Panc1 (cell line): ENCODE measurements at places on chromosomes 4 and X. TPM values are rescaled to one million over a fixed set of nuclear protein-coding genes. Genes with fewer than 3 reads are reported as not detected.

DNA sequence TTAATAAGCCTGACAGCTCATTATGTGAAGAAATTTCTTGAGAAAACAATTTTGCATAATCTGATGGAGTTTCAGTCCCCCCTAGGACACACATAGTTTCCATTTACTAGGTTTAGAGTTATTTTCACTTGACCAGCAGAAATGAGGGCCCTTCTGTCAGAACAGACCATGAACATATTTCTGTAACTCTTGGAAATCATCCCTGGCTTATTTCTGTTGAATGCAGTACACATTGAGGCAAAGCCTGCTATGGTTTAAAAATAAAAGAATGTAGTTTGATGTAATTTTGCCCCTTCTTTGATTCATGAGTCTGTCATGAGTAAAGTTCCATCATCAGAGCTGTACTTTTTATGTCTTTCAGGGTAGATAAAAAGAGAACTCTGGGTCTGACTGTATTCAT is 104.6 kb upstream of the ETNPPL start:
- H3K27me3 ChIP-seq = no peaks in the 10 kb centered on the region
- no peak overlapping the region for H3K27ac ChIP-seq
- H3K36me3 ChIP-seq = no peaks in the 10 kb centered on the region
- no peaks in the 10 kb centered on the region for H3K4me1 ChIP-seq
- no peak overlapping the region for H3K4me3 ChIP-seq
- DNase-seq = no peak

DNA sequence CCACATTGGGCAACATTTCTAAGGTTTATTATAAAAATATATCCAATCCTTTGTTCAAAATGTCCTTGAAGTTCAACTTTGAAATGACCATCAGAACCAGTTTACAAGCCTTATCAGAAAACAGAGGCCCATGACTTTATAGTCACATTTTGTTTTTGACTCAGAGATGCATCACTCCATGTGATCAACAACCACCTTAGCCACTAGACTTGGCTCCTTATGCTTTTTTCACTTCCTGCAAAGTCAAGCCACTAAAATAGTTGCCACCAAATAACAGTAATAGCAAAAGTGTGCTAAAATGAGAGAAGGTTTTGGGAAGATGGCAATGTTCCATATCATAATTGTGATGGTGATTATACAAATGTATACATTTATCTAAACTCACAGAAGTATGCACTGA is 181.7 kb downstream of the MAML3 start:
- H3K36me3 ChIP-seq = no peaks in the 10 kb centered on the region
- no peak for DNase-seq
- no peaks in the 10 kb centered on the region for H3K27me3 ChIP-seq
- no peak overlapping the region for H3K4me3 ChIP-seq

- peaks cover 9% of the 10 kb centered on the region; the same call in 1 of the 2 replicates for H3K4me1 ChIP-seq
- no peak overlapping the region for H3K27ac ChIP-seq
- no peak overlapping the region for H3K4me3 ChIP-seq
These were observed 4.5 kb downstream of the NBDY start for GRCh38 chrX:56733459-56734046.

- H3K4me1 ChIP-seq = no peaks in the 10 kb centered on the region
- no peak for DNase-seq
- H3K27ac ChIP-seq = no peak overlapping the region
These were observed 298.4 kb upstream of the ANKRD50 start for GRCh38 chr4:125010796-125011503.

- no peaks in the 10 kb centered on the region for H3K4me1 ChIP-seq
- H3K4me3 ChIP-seq = no peak overlapping the region
- no peak overlapping the region for H3K27ac ChIP-seq
- H3K27me3 ChIP-seq = no peaks in the 10 kb centered on the region
- H3K36me3 ChIP-seq = no peaks in the 10 kb centered on the region
These were observed 8.4 kb downstream of the VSIG1 start for GRCh38 chrX:108053218-108053617.

- DNase-seq = no peak
- H3K36me3 ChIP-seq = no peaks in the 10 kb centered on the region
- H3K4me1 ChIP-seq = no peaks in the 10 kb centered on the region
- no peaks in the 10 kb centered on the region for H3K27me3 ChIP-seq
- no peak overlapping the region for H3K4me3 ChIP-seq
These were observed 416.6 kb upstream of the MAGEB18 start for GRCh38 chrX:25721564-25721963.

DNA sequence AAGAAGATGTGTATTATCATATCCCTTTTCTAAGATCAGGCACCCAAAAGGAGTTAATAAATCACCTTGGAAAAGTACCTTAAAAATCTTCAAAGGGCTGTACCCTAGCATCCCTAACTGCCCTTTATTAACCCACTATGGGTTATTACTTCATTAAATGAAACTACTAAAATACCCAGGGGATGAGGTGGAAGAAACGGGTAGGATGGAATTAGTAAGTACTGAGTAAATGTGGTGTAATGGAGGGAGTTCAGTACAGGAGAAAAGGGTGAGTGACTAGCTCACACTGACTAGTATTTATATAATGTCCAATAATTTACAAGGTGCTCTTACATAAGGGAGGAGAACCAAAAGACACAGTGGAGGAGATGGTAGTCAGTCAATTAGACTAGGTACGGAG is 51.0 kb upstream of the RASGEF1B start:
- no peaks in the 10 kb centered on the region for H3K27me3 ChIP-seq
- no peaks in the 10 kb centered on the region for H3K4me1 ChIP-seq
- H3K36me3 ChIP-seq = no peaks in the 10 kb centered on the region
- H3K4me3 ChIP-seq = no peak overlapping the region

- no peaks in the 10 kb centered on the region for H3K36me3 ChIP-seq
- H3K4me3 ChIP-seq = no peak overlapping the region
- H3K27ac ChIP-seq = no peak overlapping the region
- H3K27me3 ChIP-seq = no peaks in the 10 kb centered on the region
These were observed 655.4 kb upstream of the SLIT2 start for GRCh38 chr4:19596342-19596741.

DNA sequence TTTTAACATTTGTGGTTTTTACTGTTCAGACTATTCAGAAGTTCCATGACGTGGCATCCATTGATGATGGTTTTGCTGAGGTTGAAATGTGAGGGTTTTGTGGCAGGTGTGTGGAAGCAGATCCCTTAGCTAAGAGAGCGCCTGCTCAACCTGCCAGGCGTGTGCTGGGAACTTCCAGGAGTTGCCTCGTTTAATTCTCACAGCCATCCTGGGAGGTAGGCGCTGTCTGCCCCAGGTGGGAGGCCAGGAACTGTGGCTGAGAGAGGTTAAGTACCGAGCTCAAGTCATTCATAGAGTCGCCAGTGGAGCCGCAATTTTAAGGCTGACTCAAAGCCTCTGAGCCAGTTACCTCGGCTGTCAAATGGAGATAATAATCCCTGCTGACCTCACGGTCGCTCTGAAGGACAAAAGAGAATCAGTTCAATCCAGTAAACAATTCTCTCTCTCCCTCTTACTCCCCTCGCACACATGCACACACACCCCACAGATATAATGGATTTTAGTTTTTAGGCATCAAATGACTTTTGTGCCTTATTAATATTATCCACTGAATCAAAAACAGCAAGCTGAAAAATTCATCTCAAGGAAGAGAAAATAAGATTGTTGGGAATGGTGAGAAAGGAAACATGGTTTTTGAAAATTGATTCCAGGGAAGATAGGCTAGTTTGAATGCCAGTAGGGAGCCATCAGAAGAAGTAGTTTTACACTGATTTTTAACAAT is 171.3 kb downstream of the PTTG2 start:
- no peak for DNase-seq
- H3K27ac ChIP-seq = no peak overlapping the region
- no peaks in the 10 kb centered on the region for H3K36me3 ChIP-seq
- no peaks in the 10 kb centered on the region for H3K4me1 ChIP-seq
- H3K27me3 ChIP-seq = no peaks in the 10 kb centered on the region
- H3K4me3 ChIP-seq = no peak overlapping the region

DNA sequence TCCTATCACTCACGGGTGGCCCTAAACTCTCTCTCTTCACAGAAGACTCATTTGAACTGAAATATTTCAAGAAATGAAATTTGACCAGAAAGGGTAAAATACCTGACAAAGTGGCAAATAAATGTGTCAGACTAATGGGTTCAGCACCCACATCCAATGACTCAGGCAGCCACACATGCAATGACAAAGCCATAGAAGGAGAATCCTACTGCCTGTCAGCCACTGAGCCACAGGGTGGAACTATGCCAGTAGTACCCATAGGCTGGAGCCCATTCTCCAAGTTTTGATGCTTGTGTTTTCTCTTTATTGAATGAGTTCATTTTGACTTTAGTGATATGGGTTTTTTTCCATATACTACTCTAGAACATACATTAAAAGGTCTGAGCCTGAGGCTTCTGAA is 179.0 kb downstream of the BEND2 start:
- H3K4me1 ChIP-seq = no peaks in the 10 kb centered on the region
- DNase-seq = no peak
- no peaks in the 10 kb centered on the region for H3K36me3 ChIP-seq
- H3K27me3 ChIP-seq = no peaks in the 10 kb centered on the region
- H3K27ac ChIP-seq = no peak overlapping the region

RHOXF2 gene
- not detected for total RNA-seq

SPP1 gene
- total RNA-seq = 1.6 TPM

- no peak overlapping the region for H3K4me3 ChIP-seq
- H3K27me3 ChIP-seq = no peaks in the 10 kb centered on the region
- no peak overlapping the region for H3K27ac ChIP-seq
- H3K36me3 ChIP-seq = no peaks in the 10 kb centered on the region
These were observed 735.3 kb downstream of the PCDH18 start for GRCh38 chr4:136796953-136797352.

DNA sequence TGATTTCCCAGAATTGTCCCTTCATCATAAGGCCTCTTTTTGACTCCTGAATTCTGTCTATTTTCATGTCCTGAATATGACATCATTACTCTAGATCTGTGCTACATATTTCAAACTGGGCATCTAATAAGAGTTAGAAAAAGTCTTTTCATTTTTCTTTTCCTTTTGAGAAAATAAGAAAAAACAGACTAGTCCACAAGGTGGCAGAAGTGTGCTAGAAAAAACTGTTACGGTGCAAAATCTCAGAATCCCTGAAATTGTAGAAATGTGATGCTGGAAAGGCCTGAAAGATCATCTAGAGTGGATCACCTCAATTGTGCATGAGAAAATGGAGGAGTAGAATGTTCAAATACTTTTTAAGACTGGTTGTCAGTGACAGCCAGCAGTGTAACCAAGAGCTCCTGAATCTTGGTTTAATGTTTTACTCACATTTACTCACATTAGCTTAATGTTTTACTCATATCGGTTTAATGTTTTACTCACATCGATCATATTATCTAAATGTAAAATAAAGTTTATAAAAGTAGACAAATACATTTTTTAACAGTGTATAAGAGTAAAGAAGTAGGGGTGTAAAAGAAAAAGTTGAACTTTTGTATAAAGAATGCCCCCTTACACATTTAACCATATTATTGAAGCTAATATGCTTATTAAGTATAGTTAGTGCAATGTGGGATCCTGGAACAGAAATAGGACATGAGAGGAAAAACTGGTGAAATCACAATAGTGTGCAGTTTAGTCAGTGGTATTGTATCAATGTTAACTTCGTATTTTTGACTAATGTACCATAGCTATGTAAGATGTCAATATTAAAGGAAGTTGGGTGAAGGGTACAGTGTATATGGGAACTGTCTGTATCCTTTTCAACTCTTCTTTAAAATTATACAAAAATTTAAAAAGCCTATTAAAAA is 15.2 kb downstream of the ASB11 start:
- no peaks in the 10 kb centered on the region for H3K4me1 ChIP-seq
- H3K27me3 ChIP-seq = no peaks in the 10 kb centered on the region
- H3K4me3 ChIP-seq = no peak overlapping the region
- H3K36me3 ChIP-seq = no peaks in the 10 kb centered on the region

BANK1 gene
- 3.3 TPM for total RNA-seq

DNA sequence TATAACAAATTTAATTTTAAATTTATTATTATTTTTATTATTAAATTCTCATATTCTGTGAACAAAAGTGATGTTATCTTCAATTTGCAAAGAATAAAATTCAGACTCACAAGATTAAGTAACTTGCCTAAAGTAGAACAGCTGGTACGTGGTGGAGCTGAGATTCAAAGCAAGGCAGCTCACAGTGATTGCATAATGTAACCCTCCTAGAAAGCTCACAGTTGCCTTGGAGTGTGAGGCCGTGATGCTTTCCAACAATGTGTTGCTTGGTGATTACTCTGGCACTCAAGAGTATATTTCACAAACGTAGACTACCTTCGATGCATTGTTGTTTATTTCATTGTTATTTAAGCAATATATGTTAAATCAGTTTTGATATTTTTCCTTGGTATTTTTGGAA is 1039.2 kb upstream of the PABPC4L start:
- no peaks in the 10 kb centered on the region for H3K4me1 ChIP-seq
- no peaks in the 10 kb centered on the region for H3K27me3 ChIP-seq
- no peak overlapping the region for H3K4me3 ChIP-seq
